A549 treated with GW870086 at 1 μM for 4 hours (cell line): ENCODE measurements at places on chromosomes 11 and 22. TPM values are rescaled to one million over a fixed set of nuclear protein-coding genes. Genes with fewer than 3 reads are reported as not detected.

TMPRSS4 gene
- total RNA-seq = not detected in 5 replicates

CD6 gene
- total RNA-seq = 0.06 to 0.11 TPM (median 0.10 TPM) in 3 of 5 replicates, not detected in the others

OR4D11 gene
- total RNA-seq = not detected in 5 replicates

PLAAT5 gene
- total RNA-seq = not detected in 5 replicates

CCDC88B gene
- 10.0 to 12.0 TPM (median 10.1 TPM) in 5 replicates for total RNA-seq

SMTNL1 gene
- total RNA-seq = not detected in 5 replicates

MUC5AC gene
- total RNA-seq = 1.5 to 2.3 TPM (median 2.0 TPM) in 5 replicates

SLC17A6 gene
- total RNA-seq = not detected in 5 replicates

TMX2 gene
- total RNA-seq = 147 to 161 TPM (median 155 TPM) in 5 replicates
